Astrocyte (in vitro differentiated cells and primary cell): ENCODE measurements at places on chromosomes 1 and 21.
A peak's percentile ranks its signal among the peaks of the same experiment; 100 is the strongest.

- no peak for DNase-seq
Measured at GRCh38 chr21:31398574-31398973, 54.5 kb upstream of the TIAM1 start.

DNA sequence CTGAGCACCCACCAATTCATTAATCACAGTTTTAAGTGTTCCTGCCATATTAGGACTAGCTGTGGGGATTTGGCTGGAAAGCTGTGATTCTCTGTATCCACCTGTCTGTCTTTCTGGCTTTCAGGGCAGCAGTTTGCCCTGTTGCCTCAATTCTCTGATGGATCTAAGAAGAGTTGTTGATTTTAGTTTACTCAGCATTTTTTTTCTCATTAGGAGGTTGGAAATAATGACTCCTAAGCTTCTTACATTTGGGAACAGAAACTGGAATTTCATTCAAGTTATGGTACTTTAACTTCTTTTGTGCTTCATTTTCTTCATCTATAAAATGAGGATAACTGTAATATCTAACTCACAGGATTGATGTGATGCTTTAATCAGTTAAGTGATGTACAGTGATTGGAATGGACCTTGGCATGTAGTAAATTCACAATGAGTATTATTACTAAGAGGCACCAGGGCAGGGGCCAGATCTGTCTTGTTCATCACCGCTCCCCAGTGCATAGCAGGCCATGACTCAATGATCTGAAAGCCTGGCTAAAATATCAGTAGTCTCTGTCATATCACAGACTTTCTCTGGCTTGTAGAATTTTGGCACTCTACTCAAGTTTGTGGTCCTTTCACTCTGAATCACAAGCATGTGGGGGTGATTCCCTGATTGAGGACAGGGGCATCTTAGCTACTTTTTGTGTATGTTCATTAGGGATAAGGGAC, 51.4 kb upstream of the GREM2 start:
- peak; percentile 90 for DNase-seq

- DNase-seq, result no peak
Measured at GRCh38 chr1:15180189-15180588, 26.6 kb downstream of the TMEM51 start.

- no peak for DNase-seq
Measured at GRCh38 chr1:206909883-206910318, 11.8 kb downstream of the FCMR start.

- no peak for DNase-seq
Measured at GRCh38 chr1:213446496-213446895, 395.5 kb downstream of the RPS6KC1 start.

DNA sequence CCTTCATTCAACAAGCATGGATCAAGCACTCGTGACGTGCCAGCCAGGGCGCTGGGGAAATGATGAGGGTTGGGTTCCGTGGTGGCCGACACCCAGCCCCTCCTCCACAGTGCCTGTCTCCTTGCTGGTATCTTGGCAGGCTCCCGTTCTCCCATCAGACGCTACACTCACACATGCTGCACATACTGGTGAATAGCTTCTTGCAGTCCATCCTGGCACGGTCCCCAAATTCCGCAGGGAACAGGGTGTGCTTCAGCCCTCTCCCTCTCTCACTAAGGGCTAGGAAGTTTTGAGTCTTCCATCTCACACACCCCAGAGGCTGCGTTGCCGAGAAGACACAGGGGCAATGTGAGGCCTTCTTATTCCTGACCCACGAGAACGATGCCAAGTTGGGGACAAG, 10.1 kb upstream of the MEF2D start:
- peak; percentile 84 for DNase-seq

DNA sequence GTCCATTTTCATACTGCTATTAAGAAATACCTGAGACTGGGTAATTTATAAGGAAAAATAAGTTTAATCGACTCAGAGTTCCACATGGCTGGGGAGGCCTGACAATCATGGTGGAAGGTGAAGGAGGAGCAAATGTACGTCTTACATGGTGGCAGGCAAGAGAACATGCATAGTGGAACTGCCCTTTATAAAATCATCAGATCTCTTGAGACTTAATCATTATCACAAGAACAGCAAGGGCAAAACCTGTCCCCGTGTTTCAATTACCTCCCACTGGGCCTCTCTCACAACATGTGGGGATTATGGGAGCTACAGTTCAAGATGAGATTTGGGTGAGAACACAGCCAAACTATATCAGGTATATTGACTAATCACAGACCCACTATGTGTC, 370.2 kb upstream of the USP24 start:
- no peak for DNase-seq

DNA sequence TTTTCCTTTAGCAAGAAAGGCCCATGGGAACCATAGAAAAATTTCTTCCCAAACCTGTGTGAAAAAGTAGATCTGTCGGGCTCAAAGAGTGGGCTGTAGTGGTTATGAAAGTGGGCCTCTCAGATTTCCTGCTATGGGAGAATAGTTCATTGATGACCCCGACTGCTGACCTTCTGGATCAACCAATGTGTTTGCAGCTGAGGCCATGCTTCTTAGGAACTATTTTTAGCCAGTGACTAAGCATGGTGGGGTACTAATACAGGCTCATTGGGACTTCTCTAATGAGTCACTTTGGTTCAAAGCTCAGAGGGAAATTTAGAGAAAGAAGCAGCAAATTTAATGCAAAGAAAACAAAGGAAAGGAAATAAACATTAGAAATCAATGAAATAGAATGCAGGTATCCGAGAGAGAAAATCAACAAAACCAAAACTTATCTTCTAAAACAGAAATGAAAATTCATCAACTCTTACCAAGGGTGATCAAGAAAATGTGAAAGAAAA, 12.6 kb upstream of the PSMA5 start:
- peak; percentile 93 for DNase-seq

DNA sequence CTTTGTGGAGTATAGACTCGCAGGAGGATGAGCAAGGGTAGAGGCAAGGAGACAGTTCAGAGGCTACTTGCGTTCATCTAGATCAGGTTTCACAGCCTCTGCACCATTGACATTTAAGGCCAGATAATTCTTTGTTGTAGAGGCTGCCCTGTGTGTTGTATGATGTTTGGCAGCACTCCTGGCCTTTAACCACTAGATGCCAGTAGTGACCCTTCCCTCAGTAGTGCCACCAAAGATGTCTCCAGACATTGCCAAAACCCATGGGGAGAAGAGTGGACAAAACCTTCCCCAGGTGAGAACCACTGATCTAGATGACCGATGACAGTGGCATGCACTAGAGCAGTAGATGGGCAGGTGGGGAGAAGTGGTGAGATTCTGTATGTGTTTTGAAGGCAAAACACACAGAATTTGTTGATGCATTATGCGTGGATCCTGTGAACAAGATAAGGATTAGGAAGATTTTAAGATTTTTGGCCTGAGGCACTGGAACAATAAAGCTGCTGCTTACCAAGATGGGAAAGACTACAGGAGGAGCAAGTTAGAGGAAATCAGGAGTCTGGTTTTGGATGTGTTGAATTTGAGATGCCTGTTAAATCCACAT, 9.9 kb upstream of the COG2 start:
- no peak for DNase-seq

DNA sequence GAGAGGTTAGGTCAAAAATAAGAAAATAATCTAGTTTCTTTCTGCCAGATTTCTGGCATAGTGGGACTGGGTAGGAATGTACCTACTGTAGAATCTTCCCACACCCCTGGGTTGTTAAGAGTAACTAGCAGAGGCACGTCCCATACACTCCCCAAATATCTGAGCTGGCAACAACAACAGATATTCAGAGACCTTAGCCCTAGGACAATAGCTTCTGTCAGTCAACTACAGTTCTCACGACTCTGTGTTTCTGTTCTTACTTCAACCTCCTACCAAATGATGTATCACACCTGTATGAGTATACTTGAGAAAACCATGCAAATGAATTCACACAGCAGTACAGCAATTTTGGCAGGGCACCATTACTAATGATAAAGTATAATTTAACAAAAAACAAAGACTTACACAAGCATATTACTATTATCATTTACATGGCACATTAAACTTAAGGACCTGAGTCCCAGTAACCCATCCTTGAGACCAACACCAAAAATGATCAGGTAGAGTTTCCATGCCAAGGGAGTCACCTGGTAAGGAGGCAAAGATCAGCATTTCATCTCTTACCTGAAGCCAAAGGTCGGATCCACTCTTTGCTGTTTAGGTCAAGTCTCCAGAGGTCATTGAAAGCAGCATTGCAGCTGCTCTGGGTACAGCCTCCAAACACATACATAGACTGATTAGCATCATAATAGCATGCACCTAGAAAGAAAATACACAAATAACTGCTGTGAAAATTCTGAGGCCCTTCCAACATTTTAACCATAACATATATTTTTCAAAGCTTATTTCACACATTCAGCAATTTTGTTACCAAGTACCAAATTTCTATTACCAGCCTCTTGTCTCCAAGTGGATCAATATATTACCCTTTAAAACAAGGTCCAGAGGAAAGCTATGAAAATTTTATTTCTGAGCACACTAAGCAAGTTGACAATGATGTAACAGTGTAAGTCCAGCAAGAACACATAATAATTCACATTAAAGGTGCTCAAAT, 57.5 kb upstream of the CPLANE2 start:
- DNase-seq, result no peak

DNA sequence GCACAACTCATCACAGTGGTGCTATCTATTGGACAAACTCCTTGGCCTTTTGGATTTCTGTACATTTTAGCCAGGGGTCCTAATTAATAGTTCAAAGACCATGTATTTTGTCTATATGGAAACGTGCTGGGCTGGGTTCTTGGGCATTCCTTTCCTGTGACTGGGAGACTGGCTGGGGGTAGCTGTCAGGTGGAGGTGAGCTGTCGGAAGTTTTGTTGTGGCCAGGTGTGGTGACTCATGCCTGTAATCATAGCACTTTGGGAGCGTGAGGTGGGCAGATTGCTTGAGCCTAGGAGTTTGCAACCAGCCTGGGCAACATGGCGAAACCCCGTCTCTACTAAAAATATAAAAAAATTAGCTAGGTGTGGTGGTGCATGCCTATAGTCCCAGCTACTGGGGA, 392.4 kb downstream of the RPS6KC1 start:
- no peak for DNase-seq

GRCh38 chr1:150233359-150234308, 2.3 kb downstream of the ANP32E start:
- DNase-seq, result no peak

GRCh38 chr1:58162952-58163550, 383.5 kb downstream of the OMA1 start:
- peak; percentile 46 for DNase-seq

DNA sequence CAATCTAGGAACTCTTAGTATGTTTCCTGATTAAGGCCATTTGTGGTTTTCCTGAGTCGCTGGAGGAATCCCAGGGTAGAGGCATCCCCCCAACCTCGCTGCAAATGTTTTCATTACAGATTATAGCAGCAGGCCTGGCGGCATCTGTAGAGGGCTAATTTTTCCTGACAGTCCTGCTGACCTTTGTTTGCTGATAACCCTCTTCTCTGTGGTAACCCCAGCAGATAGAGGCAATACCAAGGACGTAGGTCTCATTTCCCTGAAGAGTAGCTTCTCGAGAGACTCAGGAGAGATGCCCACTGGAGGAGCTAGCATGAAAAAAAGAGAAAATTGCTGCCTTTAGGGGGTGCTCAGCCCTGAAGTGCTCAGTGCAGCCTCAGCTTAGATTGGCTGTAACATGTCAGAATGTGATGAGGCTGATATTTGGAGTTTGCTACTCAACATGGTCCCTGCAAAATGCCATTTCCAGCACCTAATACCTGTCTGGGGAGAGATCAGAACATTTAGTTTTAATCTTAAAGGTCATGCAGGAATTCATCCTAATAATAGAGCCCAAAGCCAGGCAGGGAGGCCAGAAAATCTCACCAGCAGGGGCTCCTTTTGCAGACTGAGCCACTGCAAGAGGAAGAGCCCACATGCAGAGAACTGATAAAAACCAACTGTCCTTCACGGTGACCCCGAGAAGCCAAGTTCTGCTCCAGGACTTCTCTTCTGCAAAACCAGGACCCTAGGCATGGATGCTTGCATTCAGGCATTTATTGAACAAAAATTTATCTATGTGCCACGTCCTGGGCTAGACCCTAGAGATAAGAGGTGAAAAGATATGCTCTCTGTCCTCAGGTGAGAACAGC, 184.5 kb downstream of the KAZN start:
- no peak for DNase-seq

GRCh38 chr1:239899747-239900146, 191.9 kb upstream of the FMN2 start:
- no peak for DNase-seq

- DNase-seq, result peak; percentile 60
Measured at GRCh38 chr1:27122652-27123051, 32.3 kb downstream of the SLC9A1 start.

DNA sequence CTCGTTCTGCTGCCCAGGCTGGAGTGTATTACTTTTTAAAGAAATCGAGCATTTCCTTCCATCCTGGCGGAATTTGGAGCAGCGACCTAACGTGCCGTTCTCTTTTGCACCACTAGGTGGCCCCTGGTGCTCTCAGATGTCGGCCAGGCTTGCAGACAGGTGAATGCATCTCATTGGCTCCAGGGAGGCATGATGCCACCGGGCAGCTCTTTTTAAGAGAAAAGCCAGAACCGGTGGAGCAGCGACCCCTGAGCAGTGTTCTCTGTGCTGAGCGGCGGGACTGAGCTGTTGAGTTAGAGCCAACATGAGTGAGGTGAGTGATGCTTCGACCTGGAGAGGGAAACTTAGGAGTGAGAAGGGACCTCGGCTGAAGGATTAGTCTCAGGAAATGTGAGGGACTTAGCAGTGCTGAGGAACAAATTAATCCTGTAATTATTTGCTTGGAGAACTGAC, at the start of gene PCP4:
Gene PCP4 (plus strand): TSS at position 241 of the 453 bp plus-strand sequence. CDS start 64 bp downstream, at position 305.
- DNase-seq, result no peak

GRCh38 chr1:93275634-93276295, 69.9 kb upstream of the DR1 start:
- DNase-seq, result no peak

DNA sequence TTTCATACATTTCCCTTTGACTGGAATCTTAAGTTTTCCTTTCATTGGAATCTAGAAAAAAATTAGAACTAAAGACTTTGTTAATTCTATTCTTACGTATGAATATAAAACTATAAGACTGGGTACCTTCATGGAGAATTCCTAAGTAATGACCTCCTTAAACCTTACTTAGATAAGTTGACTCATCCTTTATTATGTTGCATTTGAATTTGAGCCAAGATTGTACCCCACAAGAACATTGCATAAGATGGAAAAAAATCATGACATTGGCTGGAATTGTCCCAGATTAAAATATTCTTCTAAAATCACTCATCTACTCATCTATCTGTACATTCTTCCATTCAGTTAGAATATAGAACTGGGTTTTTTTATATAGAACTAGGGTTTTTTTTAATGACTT, 137.4 kb downstream of the C1orf21 start:
- DNase-seq, result no peak

DNA sequence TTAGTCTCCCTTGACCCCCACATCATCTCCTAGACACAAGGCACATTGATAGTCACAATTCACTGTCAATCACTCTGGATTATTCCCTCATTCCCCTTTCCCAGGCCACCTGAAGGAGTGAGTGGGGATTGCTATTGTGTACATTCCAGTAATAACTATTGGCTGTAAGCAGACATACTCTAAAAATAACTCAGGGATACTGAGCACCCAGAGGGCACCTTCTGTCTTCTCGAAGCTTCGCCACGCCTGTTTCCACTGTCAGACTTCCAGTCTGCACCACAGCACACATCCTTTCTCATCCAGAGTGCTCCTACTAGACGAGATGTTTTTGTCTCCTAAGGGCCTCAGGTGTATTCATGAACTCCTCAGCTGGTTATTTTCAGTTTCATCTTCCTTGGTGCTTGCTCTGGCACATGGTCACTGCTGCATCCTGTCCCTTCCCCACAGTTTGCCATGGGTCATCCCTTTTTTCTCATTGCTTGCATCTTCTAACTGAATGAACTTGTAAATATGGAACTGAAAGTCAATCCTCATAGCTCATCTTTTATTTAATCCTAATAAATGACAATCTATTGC, 848 bp upstream of the APOBEC4 start:
- no peak for DNase-seq
